ENCODE measurements at places on chromosomes 2 and 18.
A peak's percentile ranks its signal among the peaks of the same experiment; 100 is the strongest.

DNA sequence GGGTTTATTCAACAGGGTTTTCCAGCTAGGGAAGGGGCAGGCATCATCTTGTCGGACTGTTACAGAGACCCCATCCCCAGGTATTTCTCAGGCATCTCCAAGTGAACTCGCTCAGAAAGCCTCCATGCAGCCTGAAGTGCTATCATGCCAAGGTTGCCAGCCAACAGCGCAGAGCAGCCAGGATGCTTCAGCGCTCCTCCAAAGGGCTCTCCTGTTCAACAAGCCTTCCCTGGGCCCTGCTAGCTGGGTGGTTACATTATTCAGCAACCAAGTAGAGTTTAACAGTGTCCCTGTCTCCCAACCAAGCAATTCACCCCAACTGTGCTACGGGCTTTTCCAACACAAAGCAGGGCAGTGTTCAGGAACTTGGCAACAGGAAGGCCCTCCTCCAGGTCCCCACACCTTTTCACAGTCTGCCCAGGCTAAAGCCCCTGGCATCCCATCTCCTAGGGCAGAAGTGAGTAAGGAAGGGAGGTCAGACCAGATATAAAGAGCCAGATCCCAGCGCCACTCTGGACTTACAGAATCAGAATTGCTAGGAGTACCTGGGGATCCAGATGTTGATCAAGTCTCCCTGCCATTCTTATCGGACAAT is 52.9 kb downstream of the ZBTB7C start:
- no peak for DNase-seq

DNA sequence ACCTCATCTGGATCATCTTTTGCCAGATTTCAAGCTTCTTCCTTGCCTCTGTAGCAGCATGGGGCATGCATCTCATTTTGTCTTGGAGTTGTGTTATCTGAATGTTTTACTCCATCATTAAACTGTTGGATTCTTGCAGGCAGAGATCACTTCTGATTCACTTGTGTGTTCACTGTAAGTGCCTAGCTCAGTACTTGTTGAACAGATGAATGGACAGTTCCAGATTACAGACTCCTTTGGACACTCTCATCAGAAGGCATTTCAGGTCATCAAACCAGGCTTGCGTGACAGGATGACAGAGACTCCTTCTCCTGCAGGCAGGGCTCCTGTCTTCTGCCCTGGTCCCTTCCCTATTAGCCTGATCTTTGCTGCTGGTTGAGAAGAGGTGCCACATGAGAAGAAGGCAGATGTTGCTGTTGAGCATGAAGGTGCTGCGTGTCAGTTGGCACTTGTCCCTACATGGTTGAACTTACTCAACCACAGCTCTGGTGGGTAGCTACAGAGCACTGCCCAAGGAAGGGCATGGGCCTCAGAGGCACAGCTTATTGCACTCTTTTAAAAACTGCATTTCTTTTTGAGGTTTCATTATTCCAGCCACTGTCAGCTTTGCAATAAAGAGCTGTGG is 58.9 kb downstream of the INPP4A start:
- no peak for DNase-seq

GRCh38 chr2:109353806-109354745 is 225.1 kb downstream of the SH3RF3 start:
- no peak for DNase-seq

- no peak for DNase-seq
Observed at GRCh38 chr2:222823183-222823930, 37.5 kb upstream of the ACSL3 start.

DNA sequence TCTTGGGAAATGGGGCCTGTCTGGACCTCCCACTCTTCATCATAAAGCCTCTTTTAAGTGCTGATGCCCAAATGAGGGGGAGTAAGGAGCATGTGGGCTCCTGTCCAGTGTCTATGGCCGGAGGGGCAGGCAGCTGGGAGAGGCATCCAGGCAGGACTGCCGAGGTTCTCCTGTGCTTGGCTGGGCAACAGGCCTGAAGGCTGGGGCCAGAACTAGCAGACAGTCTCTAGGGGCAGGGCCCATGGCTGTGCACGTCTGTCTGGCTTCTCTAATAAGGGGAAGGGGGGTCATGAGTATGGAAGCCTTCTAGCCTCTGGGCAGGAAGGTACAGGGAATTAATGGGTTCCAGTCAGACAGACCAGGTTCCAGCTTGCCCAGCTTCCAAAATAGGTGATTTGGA is 128.6 kb downstream of the SMAD2 start:
- DNase-seq = no peak

GRCh38 chr2:68031043-68031442 is 31.8 kb downstream of the C1D start:
- no peak for DNase-seq

GRCh38 chr18:79935925-79936324 is 15.5 kb downstream of the SLC66A2 start:
- no peak for DNase-seq

DNA sequence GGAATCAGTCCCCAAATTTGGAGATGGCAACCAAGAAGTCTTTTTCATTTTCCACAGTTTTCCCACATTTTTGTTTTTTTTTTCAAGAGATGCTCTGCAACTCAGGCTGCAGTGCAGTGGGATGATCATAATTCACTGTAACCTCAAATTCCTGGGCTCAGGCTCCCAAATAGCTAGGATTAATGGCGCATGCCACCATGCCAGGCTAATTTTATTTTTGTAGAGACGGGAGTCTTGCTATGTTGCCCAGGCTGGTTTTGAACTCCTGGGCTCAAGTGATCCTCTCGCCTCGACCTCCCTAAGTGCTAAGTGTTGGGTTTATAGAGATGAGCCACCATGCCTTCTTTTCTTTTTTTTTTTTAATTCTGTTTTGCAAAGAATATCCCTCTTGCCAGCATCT is 35.2 kb downstream of the PCBP1 start:
- no peak for DNase-seq

- no peak for DNase-seq
Observed at GRCh38 chr2:30448866-30449265, 1.8 kb downstream of the LCLAT1 start.

- DNase-seq = peak; percentile 30
Observed at GRCh38 chr18:26919627-26920026, 54.1 kb upstream of the AQP4 start.

GRCh38 chr2:45435316-45435715 is 175.8 kb downstream of the SRBD1 start:
- DNase-seq = no peak

DNA sequence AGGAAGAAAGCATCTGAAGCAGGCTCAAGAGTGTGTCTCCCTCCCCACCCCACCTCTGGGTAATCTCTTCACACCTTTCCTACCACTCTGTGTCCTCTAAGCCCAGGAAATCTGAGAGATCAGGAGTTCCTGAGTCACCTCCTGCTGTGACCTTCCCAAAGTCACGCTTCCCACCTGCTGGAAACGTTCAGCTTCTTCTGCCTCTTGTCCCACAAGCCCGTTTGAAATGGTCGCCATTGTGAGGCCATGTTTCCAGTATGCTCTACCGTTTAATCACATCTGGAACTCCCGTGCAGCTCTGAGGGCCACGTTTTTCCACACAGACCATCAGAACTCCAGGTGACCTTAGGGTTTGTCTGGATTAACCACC is 25.9 kb downstream of the GREB1 start:
- no peak for DNase-seq

GRCh38 chr2:70648961-70649360 is 95.3 kb upstream of the TGFA start:
- no peak for DNase-seq

DNA sequence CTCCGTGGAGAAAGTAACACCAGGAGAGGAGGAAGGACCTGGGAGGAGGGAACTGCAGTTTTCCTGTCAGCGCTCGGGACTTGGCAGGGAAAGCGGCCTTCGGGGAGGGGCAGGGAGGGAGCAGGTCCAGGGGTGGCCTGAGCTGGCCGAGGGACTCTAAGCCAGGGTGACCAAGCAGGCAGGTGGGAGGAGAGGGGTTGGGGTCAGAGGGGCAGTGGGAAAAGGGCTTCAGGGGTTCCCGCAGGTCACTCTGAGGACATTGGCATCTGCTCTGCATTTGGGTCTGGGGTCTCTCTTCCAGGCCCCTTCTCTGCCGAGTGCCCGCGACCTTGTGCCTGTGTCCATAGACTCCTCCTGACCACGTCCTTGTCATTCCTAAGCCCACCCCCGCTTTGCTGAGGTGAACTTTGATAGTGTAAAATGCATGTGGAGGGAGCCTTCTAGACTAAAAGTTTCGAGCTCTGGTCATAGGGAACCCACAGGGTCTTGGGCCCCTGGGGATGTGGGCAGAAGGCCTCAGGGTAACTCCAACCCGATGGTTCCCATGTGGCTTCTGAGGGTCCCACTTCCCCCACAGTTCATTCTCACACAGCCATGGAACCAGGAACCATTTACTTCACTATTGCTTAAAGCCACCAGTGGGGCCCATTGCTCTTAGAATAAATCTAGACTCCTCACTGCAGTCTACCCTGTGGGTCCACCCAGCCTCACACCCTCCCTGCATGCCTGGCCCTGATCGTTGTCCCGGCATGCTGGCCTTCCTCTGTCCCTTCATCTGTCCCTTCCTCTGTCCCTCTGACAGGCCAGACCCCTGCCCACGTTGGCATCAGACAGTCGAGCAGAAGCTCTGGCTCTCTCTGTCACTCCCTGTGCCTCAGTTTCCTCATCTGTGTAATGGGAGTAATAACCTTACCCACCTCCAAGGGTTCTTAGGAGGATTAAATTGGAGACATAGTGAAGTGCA is 229.2 kb downstream of the SEPTIN10 start:
- DNase-seq = no peak

DNA sequence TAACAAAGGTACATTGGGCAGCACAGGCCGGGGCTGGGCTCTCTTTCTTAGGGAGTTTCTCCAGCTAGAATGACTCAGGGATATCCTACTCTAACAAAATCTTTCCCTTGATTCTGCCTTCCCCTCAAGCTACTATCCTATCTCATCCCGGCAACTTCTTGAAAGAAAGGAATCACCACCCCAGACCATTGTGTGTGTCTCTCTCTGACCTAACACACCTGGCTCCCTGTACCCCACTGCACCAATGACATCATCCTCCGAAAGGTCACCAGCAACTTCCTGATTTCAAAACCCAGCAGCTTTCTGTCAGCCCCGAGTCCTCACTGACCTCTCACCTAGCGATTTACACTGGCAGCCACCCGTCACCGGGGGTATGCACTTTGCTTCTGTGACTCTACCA is 72.1 kb upstream of the MAP4K4 start:
- DNase-seq = no peak

GRCh38 chr2:120845277-120845676 is 109.6 kb downstream of the GLI2 start:
- DNase-seq = peak; percentile 38

DNA sequence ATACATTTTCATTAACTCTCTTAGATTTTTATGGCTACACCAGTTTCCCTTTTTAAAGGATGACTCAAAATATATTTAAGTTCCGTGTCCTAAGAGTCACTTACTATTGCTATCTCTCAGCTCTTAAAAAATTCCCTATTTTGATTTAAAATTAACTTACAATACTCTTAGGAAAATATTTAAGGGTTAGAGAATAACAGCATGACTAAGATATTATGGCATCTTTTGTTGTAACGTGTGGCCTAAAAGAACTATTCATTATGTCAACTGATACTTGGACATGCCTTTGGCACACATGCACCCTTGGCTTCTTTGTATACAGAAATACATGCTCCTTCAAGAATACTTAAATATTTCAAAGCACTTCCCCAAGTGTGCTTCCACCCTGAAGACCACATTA is 42.3 kb downstream of the SCN3A start:
- DNase-seq = no peak
